ENCODE measurements at places on chromosomes 3 and 15.

GRCh38 chr3:159910991-159911663, 77.5 kb upstream of the IL12A start:
- no peak for DNase-seq

DNA sequence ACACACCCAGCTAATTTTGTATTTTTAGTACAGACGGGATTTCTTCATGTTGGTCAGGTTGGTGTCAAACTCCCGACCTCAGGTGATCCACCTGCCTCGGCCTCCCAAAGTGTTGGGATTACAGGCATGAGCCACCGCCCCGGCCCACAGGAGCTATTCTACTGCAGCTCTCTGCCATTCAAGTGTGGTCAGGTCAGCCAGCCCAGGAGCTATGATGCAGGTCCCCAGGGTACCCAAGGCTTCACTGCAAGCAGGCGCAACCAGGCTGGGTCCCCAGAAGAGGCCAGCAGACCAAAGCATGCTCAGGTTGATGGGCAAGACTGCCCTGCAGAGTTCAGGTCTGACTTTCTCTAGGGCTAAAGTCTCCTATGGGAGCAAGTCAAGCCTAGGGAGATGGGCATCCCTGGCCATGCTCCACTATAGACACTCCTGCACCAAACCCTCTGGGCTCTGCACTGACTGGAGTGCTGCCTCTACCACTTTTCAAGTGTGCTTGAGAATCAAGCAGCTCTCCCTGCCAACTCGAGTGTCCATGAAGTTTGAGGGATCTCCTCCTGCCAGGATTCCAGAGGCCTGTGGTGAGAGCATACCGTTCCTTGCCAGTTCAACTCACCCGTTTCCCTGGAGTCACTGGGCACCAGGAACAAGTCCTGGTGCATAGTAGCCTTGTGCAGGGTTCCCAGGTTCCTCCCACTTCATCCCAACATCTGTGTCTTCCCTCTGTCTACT, 30.9 kb downstream of the MYO9A start:
- no peak for DNase-seq

DNA sequence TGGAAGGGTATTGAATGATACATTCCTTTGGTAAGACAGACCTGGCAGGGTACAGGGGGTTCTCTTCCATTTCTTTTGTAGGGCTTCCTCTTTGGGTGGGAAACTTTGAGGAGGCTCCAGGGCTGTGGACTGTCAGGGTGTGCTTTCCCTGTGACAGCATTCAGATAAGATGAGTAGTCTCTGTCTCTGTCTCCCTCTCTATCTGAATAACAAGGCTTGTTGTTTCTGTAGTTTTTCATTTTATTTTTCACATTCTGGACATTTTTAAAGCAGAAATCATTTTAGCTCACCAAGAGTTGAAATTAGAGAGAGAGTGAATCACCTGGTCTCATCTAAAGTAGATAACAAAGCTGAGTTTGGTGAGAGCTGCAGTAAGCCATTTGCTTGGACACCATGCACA, 100.8 kb upstream of the TPM1 start:
- no peak for DNase-seq

GRCh38 chr3:63654211-63654610, 1.7 kb downstream of the SNTN start:
- no peak for DNase-seq

- DNase-seq, result no peak
These were observed 83.4 kb downstream of the AQR start for GRCh38 chr15:34886134-34886533.

DNA sequence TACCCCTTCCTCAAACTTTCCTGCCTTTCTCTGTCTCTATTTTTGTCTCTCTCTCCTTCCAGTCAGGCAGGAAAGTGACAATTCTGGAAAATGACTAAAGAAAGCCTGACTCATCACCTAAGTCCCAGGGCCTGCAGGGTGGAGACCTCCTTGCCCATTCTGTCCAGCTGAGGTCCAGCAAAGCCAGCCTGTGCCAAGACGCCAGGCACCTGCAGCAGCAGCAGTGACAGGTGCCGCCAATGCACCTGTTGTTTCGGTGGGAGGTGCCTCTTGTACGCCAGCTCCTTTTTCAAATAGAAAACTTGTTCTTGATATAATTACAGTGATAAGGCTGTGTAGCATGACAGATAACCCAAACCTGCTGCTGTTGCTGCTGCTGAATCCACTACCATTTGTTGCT, 501.3 kb downstream of the NTRK3 start:
- peak; percentile 47 for DNase-seq

DNA sequence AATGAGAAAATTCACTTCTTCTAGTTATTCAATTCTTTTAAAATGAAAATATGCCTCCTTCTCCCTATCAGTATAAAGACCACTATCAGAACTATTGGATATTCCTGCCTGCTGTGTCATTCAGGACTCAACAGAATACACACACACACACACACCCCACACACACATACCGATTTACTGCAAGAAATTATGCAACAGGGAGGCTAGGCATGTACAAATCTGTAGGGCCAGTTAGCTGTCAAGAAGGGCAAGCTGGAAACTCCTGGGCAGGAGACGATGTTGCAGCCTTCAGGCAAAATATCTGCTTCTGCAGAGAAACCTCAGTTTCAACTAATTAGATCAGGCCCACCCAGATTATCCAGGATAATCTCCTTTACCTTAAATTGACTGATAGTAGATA, 13.9 kb upstream of the RYR3 start:
- DNase-seq, result no peak

GRCh38 chr3:195551381-195551978, 8.4 kb upstream of the PPP1R2 start:
- DNase-seq, result no peak

- DNase-seq, result peak; percentile 15
These were observed 36.7 kb downstream of the CIP2A start for GRCh38 chr3:108552267-108553159.

DNA sequence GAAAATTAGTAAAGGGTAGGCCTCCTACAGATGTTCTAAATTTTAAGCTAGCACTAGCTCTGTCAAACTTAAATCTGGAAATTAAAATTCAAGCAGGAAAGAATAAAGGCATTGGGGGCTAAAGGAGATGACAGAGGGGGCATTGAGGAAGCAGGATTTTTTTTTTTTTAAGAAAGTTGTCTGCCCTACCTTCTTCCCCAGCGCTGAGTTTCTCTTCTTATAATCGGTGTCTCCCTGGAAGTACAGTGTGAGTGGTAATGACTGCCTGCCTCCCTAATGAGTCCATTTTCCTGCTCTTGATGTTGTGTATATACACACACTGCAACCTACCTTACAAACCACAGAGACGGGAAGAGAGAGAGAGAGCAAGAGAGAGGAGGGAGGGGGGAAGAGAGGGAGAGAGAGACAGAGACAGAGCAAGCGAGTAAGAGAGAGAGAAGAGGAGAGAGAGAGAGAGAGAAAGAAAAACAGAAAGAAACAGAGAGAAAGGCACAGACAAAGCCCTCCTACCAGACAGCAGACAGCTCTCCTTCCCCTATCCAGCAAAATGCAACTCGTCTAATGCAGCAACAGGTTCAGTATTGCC, 47.0 kb downstream of the ZBTB20 start:
- DNase-seq, result no peak

DNA sequence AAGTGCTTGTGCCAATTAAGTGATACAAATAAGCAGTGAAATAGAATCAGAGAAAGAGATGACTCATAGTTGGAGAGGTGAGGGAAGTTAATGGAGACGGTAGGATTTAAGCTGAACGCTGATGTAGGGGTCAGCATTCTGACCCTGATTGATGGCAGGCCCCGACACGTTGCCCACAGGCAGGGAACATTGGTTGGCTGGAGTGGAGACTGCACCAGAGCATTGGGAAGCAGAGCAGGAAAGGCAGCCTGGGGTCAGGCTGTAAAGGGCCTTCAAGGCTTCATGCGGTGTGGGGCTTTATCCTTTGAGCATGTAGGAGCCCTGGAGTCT, 68.6 kb downstream of the DCUN1D1 start:
- DNase-seq, result no peak

DNA sequence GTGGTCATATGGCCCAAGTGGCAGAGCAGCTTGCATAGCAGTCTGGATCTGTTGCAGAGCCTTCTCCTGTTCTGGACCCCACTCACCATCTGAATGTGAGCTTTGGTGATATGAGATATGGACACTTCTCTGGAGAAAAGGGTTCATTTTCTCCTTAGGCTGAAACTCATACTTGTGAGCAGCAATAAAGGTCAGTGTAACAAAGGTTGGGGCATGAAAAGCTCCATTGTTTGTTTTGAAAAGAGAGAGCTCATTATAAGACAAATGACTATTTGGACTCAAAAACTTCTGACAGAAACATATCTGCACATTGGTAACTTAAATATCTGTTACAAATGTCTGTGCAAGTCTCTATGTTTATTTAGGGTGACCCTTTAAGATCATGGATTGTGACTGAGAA, 517.3 kb downstream of the MFSD1 start:
- no peak for DNase-seq

- no peak for DNase-seq
These were observed 193.3 kb upstream of the PROK2 start for GRCh38 chr3:71978150-71978721.

GRCh38 chr15:67501177-67501835, 19.6 kb upstream of the C15orf61 start:
- peak; percentile 1 for DNase-seq

DNA sequence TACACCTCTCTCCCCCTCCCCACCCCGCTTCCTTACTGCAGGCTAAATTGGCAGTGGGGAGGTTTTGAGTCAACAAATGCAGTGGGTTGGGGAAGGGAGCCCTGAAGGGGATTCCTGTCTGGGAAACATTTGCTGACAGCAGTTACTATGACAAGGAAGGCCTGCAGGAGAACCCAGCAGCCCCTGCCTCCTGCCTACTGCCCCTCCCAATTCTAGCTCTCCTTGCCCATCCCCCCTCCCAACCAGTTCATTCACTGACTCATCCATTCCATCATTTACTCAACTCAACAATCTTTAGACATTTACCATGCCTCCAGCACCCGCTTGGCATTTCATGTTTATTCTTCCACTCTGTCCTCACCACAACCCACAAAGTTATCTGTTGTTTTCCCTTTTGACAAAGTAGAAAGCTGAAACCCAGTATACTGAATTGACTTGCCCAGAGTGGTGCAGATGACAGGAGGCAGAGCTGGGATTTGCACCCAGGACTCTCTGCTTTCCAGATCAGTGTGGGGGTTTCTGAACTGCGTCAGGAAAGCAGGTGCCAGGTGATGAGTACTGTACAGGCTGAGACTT, 75.0 kb downstream of the MAGEF1 start:
- DNase-seq, result peak; percentile 10

- DNase-seq, result no peak
These were observed 235.6 kb downstream of the CLSTN2 start for GRCh38 chr3:140170612-140171011.

DNA sequence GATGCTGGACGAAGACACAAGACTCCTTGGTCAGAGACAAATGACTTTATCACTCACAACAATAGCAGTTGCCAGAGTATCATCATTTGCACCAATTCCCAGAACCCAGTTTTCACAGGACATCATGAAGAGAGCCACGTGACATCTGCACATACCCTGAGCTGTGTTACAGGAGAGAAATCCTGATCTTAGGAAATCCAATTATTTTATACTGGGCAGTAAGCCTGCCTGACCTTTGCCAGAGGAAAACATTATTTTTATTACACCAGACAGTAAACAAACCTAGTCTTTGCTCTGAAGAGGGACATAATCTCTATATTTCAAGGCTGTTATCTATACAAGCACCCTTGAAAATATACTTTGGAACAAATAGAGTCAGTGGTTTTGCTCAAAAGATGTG, 77.4 kb downstream of the ZBBX start:
- DNase-seq, result no peak

GRCh38 chr3:157051055-157051454, 108.9 kb downstream of the CCNL1 start:
- DNase-seq, result no peak

- DNase-seq, result no peak
These were observed 52.8 kb downstream of the SEMA5B start for GRCh38 chr3:122974764-122975162.

DNA sequence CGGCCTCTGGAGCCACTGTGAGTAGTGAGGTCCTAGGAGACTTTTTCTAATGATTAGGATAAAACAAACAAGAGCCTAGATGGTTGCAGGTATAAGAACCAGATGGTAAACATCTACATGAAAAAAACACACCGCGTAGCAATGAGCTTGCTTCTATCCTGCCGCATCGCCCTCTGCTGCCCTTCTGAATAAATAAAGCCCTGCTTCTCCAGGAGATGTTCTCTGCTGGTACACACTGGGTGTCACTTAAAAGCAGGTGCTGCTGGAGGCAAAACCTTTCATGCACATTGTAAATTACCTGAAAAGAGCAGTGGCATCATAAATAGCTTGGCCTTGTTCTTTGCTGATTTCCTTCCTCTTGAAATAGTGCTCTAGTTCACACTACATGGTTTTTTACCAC, 164.4 kb upstream of the TOPAZ1 start:
- DNase-seq, result peak; percentile 51

DNA sequence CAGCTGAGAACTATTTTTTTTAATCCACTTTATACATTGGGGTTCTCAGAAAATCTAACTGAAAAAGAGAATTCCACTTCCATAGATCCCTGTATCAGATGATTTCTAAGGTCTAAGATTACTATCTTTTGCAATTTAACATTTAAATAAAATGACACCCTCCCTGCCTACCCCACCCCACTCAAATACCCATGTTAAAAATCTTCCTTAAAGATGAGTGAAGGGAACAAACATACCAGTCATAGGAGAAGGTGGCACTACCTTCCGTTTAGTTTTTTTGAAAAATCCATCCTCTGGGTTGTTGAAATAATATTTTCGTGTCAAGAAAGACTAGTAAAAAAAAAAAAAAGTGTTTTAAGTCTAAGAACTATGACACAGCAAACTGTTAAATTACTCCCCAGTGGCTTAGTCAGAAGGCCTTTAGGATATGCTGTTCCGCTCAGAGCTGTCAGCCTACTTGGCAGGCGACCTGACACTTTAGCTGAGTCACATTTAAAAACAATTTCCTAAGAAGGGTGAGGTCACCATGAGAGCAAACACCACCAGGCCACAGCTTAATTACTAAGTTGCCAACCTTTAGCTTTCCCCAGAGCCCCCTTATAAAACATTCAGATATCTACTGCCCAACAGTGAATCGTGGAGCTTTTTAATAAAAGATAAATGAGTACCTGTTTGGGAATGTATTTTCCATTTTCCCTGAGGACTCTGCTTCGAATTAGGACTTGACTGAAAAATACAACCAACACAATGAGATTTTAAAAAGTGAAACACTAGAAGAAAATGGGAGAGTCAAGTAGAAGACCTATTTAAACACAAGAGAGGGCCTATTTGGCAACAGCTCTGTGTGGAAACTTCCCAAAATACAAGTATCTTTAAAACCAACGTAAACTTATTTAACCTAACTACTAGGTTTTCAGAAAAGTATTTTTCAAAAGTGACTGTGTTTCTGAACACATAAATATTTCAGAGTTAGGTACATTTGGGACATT, 9.6 kb downstream of the EMC3 start:
- DNase-seq, result no peak

DNA sequence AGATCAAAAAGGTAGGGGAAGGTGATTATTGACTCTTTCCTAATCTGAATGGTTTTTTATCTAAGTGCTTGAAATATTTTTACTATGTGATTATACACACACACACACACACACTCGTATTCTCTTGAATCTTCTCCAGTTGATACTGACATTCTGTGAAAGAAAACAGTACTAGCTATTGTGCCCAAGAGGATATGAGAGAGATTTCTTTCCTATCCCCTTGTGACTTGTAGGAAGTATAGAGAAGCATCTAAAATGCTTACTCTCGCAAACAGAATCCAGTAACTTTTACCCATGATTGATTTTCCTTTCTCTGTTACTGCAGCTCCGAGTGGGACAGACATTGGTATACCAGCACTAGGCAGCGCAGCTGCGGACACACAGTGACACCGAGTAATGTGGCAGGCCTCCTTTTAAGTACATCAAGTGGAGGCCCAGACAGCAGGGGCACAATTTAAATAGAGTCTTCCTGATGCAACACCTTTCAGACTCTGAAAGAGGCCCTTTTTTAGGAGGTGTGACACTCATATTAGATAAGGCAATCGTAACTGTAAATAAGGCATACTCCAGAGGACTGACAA, 421.0 kb upstream of the CNTN4 start:
- DNase-seq, result no peak

Data from NCI-H345 (cell line).